ENCODE measurements at places on chromosomes 16 and 17. TPM values are rescaled to one million over a fixed set of nuclear protein-coding genes. Genes with fewer than 3 reads are reported as not detected.

Gene RASD1
- total RNA-seq = 8.3 TPM

DNA sequence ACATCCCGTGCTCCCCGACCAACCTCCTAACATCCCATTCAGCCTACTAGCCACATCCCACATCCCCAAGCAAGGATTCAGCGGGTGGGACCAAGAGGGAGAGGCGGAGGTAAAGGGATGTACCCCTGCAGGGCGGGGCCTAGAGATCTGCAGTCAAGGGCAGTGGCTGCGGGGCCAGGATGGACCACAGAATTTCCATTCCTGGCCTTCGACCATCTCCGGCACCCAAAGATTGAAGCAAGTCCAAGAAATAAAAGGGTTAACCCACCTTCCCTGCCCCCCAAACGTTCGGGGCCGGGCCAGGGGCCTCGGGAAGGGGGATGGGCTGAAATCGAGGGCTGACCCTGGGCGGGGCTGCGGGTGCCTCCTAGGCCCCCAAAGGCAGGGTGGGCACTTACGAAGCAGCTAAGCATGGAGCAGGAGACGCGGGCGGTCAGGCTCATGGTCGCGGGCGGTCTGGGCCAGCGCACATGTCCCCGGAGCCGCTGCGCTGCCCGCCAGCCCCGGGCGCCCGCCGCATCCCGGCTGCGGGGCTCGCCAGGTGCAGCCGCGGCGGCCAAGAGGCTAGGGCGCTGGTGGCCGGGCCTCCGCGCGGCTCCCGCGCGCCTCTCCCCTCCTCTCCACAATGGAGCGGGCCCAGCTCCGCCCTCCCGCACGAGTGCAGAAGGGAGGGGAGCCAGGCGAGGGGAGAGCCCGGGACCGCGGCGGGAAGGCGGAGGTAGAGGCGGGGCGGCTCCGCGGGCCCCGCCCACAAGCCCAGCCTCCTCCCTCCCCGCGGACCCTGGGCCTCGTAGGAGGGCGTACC lies at the start of gene MTMR4:
TSS of gene MTMR4 (minus strand) at position 674 of the 805 bp plus-strand sequence. CDS start at position 443, 231 bp downstream.
- peaks cover 16% of the 10 kb centered on the region for H3K36me3 ChIP-seq
- H3K4me3 ChIP-seq = peak within 1 kb of the TSS; percentile 96
- H3K27ac ChIP-seq = peak within 1 kb of the TSS; percentile 95
- peaks cover 49% of the 10 kb centered on the region for H3K4me1 ChIP-seq
- DNase-seq = peak; percentile 79
- peaks cover 2% of the 10 kb centered on the region for H3K27me3 ChIP-seq

DNA sequence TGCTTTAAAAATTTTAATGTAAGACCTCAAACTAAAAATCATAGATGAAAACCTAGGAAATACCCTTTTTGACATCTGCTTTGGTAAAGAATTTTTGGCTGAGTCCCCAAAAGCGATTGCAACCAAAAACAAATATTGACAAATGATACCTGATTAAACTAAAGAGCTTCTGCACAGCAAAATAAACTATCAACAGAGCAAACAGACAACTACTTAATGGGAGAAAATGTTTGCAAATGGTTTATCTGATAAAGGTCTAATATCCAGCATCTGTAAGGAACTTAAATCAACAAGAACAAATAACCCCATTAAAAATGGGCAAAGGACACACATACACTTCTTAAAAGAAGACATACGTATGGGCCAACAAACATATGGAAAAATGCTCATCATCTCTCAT lies 242.5 kb downstream of the BCAS3 start:
- H3K4me1 ChIP-seq = no peaks in the 10 kb centered on the region
- no peak overlapping the region for H3K27ac ChIP-seq
- DNase-seq = no peak
- H3K4me3 ChIP-seq = no peak overlapping the region
- H3K36me3 ChIP-seq = peaks cover 20% of the 10 kb centered on the region

Gene FOXL1
- 0.09 TPM for total RNA-seq

DNA sequence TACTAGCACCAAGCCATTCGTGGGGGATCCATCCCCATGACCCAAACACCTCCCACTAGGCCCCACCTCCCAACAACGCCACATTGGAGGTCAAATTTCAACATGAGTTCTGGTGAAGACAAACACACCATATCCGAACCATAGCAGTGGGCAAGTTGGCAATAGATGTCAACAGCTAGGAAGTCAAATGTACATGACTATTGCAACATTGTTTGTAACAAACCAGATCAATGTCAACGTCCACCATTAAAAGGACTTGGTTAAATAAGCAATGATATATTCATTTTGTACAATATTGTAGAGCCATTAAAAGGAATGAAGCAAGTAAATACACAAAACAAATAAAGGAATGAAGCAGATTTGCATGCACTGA lies 26.5 kb upstream of the CIITA start:
- peaks cover 4% of the 10 kb centered on the region for H3K27me3 ChIP-seq
- no peaks in the 10 kb centered on the region for H3K36me3 ChIP-seq
- no peak for DNase-seq
- H3K4me1 ChIP-seq = no peaks in the 10 kb centered on the region
- H3K27ac ChIP-seq = no peak overlapping the region
- no peak overlapping the region for H3K4me3 ChIP-seq

DNA sequence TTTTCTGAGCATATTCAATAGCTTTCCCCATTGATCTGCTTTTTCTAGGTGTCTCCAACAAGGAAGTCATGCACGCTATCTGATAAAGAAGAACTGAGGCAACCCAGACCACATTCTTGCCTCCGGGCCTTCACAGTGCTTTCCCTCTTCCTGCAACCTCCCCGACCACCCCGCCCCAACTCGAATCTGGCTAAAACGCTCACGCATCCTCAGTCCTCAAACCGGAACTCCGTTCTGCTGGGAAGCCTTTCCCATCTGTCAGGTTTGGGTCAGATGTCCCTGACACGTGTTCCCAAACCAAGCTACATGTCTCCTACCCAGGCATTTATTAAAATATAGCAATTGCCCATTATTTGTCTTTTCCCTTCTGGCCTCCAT lies 112.7 kb downstream of the VPS53 start:
- no peak overlapping the region for H3K27ac ChIP-seq
- peaks cover 23% of the 10 kb centered on the region for H3K36me3 ChIP-seq
- no peak overlapping the region for H3K4me3 ChIP-seq
- peaks cover 7% of the 10 kb centered on the region for H3K4me1 ChIP-seq
- no peak for DNase-seq

DNA sequence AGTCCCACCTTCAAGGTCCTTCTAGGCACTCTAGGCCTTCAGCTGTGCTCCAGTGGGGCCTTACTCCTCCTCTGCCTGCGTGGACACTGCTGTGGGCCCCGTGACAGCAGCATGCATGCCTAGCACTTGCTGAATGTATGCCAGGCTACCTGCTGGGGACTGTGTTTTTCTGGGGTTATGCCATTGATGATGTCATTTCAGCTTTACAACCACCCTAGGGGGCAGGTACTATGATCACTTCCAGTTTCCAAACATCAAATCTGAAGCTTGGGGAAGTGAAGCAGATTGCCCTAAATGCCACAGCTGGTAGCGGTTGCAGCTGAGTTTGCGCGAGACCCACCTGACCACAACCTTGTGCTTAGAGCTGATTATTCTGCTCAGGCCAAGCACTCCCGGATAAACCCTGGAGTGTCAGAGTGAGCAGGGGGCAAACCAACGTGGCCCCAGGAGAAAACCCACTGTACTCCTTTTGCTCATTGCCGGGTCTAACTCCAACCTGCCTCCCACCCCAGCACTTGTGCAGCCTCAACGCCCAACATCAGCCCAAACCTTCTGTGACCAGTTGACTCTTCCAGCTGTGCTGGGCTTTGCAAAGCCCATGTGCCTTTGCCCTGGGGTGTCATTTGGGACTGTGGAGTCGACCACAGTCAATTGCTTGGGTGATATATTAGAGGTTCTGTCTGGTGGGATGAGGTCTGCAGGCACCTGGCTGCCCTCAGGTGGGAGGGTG lies 168.4 kb downstream of the ENGASE start:
- no peaks in the 10 kb centered on the region for H3K36me3 ChIP-seq
- no peak overlapping the region for H3K27ac ChIP-seq
- H3K4me1 ChIP-seq = no peaks in the 10 kb centered on the region

Gene SPATA32
- 0.23 TPM for total RNA-seq

Gene VTN
- total RNA-seq = 0.40 TPM

Gene METRNL
- 18.2 TPM for total RNA-seq

Gene HSD17B1
- total RNA-seq = 1.2 TPM

- H3K4me3 ChIP-seq = no peak overlapping the region
- H3K27ac ChIP-seq = no peak overlapping the region
- H3K27me3 ChIP-seq = no peaks in the 10 kb centered on the region
Observed at GRCh38 chr16:64773184-64773583, 348.7 kb downstream of the CDH11 start.

Gene C16orf89
- not detected for total RNA-seq

GRCh38 chr17:29578626-29579485 lies 10.4 kb downstream of the TP53I13 start:
- peak overlapping the region; percentile 20 for H3K4me3 ChIP-seq
- DNase-seq = no peak
- peaks cover 11% of the 10 kb centered on the region for H3K4me1 ChIP-seq
- no peaks in the 10 kb centered on the region for H3K27me3 ChIP-seq
- peaks cover 3% of the 10 kb centered on the region for H3K36me3 ChIP-seq

DNA sequence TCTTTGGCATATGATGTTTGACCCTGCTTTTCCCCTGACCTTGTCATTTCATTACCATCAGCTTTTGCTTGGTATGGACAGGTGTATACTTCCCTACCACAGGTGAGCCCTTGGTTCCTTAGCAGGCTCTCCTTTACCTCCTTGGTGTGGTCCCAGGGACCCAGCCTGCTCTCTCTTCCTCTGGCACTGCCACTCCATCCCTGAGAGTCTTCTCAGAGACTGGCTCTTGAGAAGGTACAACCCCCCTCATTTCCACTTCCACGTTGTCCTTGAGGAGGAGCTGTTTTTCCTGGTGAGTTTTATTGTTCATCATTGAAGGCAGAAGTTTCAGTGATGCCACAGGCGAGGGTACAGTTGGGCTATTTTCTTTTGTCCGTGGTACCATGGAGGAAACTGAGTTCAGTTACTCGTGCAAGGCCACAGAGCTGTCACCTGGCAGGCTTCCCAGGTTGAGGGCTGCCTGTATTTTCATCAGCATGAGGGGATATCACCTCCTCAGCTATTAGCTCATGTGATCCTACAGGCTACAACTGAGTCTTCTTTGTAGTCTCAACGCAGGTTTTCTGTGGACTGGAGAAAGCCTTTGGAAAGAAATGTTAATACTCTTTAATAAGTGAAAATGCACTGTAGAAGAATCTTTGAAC lies 52.3 kb downstream of the MSI2 start:
- H3K4me3 ChIP-seq = no peak overlapping the region
- H3K27me3 ChIP-seq = no peaks in the 10 kb centered on the region

- no peak for DNase-seq
- H3K27me3 ChIP-seq = no peaks in the 10 kb centered on the region
- H3K27ac ChIP-seq = no peak overlapping the region
- H3K36me3 ChIP-seq = peaks cover 6% of the 10 kb centered on the region
- no peak overlapping the region for H3K4me3 ChIP-seq
Observed at GRCh38 chr16:89437991-89438390, 52.4 kb downstream of the ANKRD11 start.

GRCh38 chr16:27290562-27290961 lies 22.0 kb upstream of the NSMCE1 start:
- no peak overlapping the region for H3K4me3 ChIP-seq
- H3K27ac ChIP-seq = no peak overlapping the region
- no peaks in the 10 kb centered on the region for H3K27me3 ChIP-seq
- H3K4me1 ChIP-seq = no peaks in the 10 kb centered on the region
- H3K36me3 ChIP-seq = no peaks in the 10 kb centered on the region

- H3K27me3 ChIP-seq = no peaks in the 10 kb centered on the region
- H3K4me1 ChIP-seq = peaks cover 21% of the 10 kb centered on the region
- no peak for DNase-seq
- H3K36me3 ChIP-seq = no peaks in the 10 kb centered on the region
- H3K27ac ChIP-seq = peak overlapping the region; percentile 84
Observed at GRCh38 chr16:68363658-68364521, 53.1 kb downstream of the PRMT7 start.

DNA sequence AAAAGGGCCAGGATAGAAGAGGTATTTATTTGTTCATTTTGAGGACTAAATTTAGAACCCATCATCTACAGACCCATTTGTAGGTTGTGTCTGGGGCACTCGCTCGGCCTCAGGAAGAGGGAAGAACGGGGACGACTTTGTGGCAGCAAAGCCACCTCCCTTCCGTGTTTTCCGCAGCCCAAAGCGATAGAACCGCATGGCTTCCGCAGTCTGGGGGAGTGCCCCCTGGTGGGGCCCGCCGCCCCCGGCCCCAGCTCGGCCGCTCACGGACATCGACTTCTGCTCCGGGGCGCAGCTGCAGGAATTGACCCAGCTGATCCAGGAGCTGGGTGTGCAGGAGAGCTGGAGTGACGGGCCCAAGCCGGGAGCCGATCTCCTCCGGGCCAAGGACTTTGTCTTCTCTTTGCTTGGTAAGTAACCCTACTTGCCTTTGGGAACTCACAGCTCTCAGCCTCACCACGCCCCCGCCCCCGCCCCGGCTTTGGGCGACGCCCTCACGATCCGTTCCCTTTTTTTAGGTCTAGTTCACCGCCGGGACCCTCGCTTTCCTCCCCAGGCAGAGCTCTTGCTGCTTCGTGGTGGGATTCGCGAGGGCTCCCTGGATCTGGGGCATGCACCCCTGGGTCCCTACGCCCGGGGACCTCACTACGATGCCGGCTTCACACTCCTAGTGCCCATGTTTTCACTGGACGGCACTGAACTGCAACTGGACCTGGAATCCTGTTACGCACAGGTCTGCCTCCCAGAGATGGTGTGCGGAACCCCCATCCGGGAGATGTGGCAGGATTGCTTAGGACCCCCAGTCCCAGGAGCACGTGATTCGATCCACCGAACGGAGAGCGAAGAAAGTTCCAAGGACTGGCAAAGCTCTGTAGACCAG lies 681 bp downstream of the TMEM102 start:
- H3K4me1 ChIP-seq = peaks cover 38% of the 10 kb centered on the region
- DNase-seq = no peak
- peaks cover 6% of the 10 kb centered on the region for H3K36me3 ChIP-seq
- peak overlapping the region; percentile 87 for H3K4me3 ChIP-seq
- no peak overlapping the region for H3K27ac ChIP-seq
- peaks cover 56% of the 10 kb centered on the region for H3K27me3 ChIP-seq

GRCh38 chr16:979859-980594 lies 1.5 kb upstream of the SOX8 start:
- H3K27ac ChIP-seq = peak overlapping the region; percentile 62
- no peak for DNase-seq
- peaks cover 31% of the 10 kb centered on the region for H3K4me1 ChIP-seq
- peaks cover 7% of the 10 kb centered on the region for H3K36me3 ChIP-seq
- peaks cover 29% of the 10 kb centered on the region for H3K27me3 ChIP-seq

Gene DHRS7C
- not detected for total RNA-seq

GRCh38 chr16:83995754-83996153 lies 27.7 kb downstream of the NECAB2 start:
- H3K36me3 ChIP-seq = no peaks in the 10 kb centered on the region
- H3K27ac ChIP-seq = peak overlapping the region; percentile 67
- H3K4me1 ChIP-seq = peaks cover 48% of the 10 kb centered on the region
- H3K27me3 ChIP-seq = no peaks in the 10 kb centered on the region

- no peak for DNase-seq
- H3K36me3 ChIP-seq = no peaks in the 10 kb centered on the region
- H3K4me1 ChIP-seq = peaks cover under 1% of the 10 kb centered on the region
Observed at GRCh38 chr17:41767324-41768042, 19.0 kb downstream of the JUP start.

GRCh38 chr17:70750983-70751382 lies 581.7 kb downstream of the KCNJ2 start:
- no peaks in the 10 kb centered on the region for H3K36me3 ChIP-seq
- no peaks in the 10 kb centered on the region for H3K27me3 ChIP-seq
- no peak for DNase-seq
- H3K4me1 ChIP-seq = peaks cover 18% of the 10 kb centered on the region

- H3K36me3 ChIP-seq = peaks cover 5% of the 10 kb centered on the region
- DNase-seq = no peak
- H3K4me1 ChIP-seq = peaks cover 30% of the 10 kb centered on the region
- H3K4me3 ChIP-seq = no peak overlapping the region
- H3K27me3 ChIP-seq = peaks cover 3% of the 10 kb centered on the region
- H3K27ac ChIP-seq = no peak overlapping the region
Observed at GRCh38 chr17:10768750-10769251, 35.1 kb downstream of the TMEM238L start.
